ENCODE measurements at places on chromosomes 5 and 9. TPM values are rescaled to one million over a fixed set of nuclear protein-coding genes. Genes with fewer than 3 reads are reported as not detected.

DNA sequence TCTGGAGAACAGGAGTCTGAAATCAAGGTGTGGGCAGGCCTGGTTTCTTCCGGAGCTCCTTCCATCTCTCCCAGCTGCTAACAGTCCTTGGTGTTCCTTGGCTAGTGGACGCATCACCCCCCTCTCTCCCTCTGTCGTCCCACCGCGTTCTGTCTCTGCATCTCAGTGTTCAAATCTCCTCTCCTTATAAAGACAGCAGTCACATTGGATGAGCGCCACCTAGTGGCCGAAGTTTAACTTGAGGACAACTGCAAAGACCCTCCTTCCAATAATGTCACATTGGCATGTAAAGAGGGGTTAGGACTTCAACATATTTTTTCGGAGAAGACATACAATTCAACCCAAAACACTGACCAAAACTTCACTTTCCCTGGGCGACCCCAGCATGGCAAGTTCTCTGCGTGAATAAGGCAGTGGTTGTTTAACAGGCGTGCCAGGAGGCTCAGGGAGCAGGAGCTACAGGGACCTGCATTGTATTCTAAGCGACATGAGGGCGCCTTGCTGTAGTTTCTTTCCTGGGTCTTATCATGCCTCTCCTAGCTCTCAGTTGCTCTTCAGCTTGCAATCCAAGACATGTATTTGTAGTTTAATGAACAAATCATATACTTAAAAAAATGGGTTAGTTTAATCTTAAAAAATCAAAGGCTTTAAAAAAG is 27.9 kb upstream of the BASP1 start:
- DNase-seq, result peak; percentile 87

DNA sequence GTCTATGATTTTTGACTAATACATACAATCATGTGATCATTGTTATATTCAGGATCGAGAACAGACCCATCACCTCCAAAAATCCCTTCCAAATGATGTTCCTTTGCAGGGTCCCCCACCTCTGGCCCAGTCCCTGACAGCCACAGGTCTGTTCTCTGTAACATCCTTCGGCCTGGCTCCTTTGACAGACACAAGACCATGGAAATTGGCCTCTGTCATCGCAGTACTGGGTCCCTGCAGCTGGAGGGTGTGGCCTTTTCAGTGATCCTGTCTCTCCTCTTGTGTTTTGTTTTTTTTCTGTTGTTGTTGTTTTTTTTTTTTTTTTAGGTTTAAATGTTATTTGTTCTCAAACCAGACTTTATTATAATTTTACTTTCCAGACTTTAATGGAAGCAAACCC is 27.4 kb upstream of the ANKRD33B start:
- DNase-seq, result no peak

GRCh38 chr5:154860765-154861164 is 2.3 kb downstream of the CNOT8 start:
- no peak for DNase-seq

GRCh38 chr5:39249564-39250274 is 30.4 kb upstream of the FYB1 start:
- no peak for DNase-seq

DNA sequence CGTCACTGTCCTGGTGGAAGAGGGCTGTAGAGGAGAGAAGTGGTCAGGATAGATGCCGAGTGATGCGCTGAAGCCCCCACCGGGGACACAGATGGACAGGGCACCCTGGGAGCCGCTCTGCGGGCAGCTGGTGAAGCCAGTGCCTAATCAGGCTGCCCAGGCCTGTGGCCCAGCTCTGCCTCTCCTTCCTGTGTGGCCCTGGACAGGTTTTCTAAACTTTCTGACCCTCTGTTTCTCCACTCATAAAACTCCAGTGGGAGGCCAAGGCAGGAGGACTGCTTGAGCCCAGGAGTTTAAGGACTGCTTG is 86.1 kb downstream of the C5orf15 start:
- no peak for DNase-seq

DNA sequence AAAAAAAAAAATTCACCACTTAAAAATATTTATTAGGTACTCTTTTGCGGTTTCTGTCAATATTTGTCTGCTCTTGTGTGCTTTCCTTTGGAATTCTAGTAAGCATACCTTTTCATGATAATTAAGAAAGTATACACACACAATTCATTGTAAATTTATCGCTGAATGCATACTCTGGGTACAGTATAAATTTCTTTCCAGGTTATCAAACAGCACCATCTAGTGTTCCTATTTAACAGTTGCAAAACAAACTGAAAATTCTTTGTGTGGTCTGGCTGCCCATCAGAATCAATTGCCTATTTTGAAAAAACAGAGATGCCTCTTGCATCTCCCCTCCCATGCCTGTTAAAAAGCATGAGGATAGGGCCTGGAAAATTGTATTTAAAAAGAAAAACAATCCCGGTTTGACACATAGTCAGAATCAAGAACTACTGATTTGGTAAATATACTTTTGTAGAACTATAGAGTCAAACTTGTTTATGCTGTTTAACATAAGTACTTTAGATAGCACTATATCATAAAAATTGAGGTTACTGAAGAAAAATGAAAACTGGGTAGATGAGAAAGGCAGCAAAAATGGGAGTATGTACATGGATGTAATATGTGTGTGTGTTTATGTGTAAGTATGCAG is 16.2 kb downstream of the PGGT1B start:
- no peak for DNase-seq

GRCh38 chr5:68849103-68849502 is 244.7 kb upstream of the SLC30A5 start:
- DNase-seq, result no peak

GRCh38 chr5:154756009-154756867 is 1.1 kb downstream of the LARP1 start:
- DNase-seq, result peak; percentile 91

GRCh38 chr5:73160239-73160671 is 12.7 kb upstream of the TMEM174 start:
- no peak for DNase-seq

- DNase-seq, result no peak
Observed at GRCh38 chr5:6307304-6307703, 71.0 kb downstream of the MED10 start.

DNA sequence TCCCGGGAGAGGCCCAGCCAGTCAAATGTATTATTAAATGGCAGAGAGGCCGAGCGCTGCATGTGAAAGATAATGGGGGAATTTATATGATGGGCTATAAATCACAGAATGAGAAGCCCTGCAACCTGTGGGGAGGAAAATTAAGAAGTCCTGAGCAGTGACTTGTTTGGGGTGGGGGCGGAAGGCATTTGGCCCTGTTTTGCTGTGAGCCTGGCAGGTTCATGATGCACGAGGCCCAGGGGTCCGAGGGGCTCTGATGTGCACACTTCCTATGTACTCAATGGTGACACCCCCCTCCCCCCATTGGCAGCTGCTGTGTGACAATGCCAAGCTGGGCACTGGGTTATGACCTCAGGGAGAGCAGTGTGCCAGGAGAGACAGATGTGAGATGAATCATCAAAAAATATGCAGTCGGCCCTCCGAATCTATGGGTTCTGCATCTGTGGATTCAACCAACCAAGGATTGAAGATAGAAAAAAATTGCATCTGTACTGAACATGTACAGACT is 13.7 kb upstream of the DAB2IP start:
- DNase-seq, result no peak

- DNase-seq, result no peak
Observed at GRCh38 chr5:138391859-138392386, 39.4 kb downstream of the KDM3B start.

GRCh38 chr5:123176938-123177275 is 87.9 kb downstream of the PRDM6 start:
- DNase-seq, result no peak

Gene SLC27A6
- 0.28 TPM for total RNA-seq

DNA sequence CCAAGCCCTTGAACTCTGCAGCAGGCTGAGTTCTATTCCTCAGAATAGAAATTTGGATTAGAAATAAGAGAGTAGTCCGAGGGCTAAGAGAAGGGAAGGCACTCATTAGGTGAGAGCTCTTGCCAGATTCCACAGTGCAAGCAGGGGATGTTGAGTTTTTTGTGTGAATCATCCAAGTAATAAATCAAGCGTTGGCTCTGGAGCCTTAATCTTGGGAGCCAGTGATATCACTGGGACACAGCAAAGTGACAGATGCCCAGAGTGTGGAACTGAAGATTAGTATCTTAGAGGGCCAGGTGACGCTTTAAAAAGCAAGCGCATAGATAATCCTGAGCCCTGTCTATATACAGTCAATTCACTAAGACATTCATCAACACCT is 60.3 kb downstream of the FOXD1 start:
- DNase-seq, result no peak

Gene ANKS6
- 5.9 TPM for total RNA-seq

Gene ARHGEF37
- 1.8 TPM for total RNA-seq

DNA sequence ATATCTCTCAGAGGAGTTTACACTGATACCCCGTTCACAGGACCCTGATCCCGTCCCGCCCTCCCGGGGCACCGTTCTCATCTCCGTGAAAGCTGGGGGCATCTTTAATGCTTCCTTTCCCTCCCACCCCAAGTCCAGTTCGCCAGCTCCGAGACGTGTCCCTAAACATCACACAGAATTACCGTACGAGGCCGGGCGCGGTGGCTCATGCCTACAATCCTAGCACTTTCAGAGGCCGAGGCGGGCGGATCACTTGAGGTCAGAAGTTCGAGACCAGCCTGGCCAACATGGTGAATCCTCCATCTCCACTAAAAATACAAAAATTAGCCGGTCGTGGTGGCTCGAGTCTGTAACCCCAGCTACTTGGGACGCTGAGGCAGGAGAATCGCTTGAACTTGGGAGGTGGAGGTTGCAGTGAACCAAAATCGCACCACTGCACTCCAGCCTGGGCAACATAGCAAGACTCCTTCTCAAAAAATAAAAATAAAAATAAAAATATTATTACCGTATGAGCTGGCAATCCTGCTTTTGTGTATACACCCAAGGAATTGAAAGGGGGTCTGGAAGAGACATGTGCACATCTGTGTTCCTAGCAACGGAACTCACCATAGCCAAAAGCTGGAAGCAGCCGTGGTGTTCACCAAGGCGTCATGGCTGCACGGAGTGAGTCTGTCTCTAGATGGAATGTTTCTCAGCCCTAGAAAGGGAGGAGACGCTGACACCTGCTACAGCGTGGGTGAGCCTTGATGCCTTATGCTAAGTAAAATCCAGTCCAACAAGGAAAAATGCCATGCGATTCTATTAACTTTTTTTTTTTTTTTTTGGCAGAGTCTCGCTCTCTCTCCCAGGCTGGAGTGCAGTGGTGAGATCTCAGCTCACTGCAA is 1.2 kb upstream of the ABO start:
- DNase-seq, result no peak

Gene PCDHGA8
- total RNA-seq, result 2.3 TPM

Gene HMGCS1
- 34.3 TPM for total RNA-seq

GRCh38 chr5:76000582-76000981 is 82.6 kb upstream of the SV2C start:
- no peak for DNase-seq

DNA sequence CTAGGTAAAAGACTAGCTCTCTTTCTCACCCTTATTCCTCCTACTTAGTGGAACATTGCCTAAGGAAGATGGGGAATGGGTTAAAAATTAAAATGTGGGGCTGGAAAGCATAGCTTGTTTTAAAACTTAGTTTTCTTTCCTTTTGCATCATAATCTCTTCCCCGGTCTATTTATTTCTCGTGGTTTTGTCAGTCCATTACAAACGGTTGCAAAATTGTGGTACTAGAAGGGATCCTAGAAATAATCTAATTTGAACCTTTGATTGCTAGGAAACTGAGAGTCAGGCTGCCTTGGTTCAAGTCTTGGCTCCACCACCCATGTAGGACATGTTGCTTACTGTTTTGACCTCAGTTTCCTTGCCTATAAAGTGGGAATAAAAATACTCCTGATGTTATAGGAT is 1.3 kb downstream of the IL31RA start:
- DNase-seq, result no peak

Gene NR2F1
- total RNA-seq, result 18.2 TPM

- no peak for DNase-seq
Observed at GRCh38 chr5:77024490-77024889, 5.7 kb upstream of the AGGF1 start.
